ENCODE measurements at places on chromosomes 5 and 9. TPM values are rescaled to one million over a fixed set of nuclear protein-coding genes. Genes with fewer than 3 reads are reported as not detected.

Gene CFAP157
- not detected for total RNA-seq

Gene OR1J2
- not detected for total RNA-seq

Gene HARS1
- 97.6 TPM for total RNA-seq

Gene FBXL7
- total RNA-seq: 17.5 TPM

Gene PROB1
- 5.0 TPM for total RNA-seq

Gene NUTM2F
- total RNA-seq: not detected

Gene IRF1
- total RNA-seq: 17.9 TPM

Gene ANKS6
- 13.2 TPM for total RNA-seq

Gene RORB
- total RNA-seq: not detected

Gene FBP2
- total RNA-seq: not detected

Gene IGIP
- 8.4 TPM for total RNA-seq

Gene MZB1
- total RNA-seq: not detected

GRCh38 chr5:60830581-60831127 lies 13.4 kb downstream of the ELOVL7 start:
- H3K36me3 ChIP-seq: no peaks in the 10 kb centered on the region
- H3K27ac ChIP-seq: no peak overlapping the region

GRCh38 chr5:173140769-173141168 lies 3.6 kb upstream of the BNIP1 start:
- peaks cover 4% of the 10 kb centered on the region for H3K27me3 ChIP-seq
- H3K36me3 ChIP-seq: 0 out of 2 replicates have a peak, but pooled peaks cover 5% of the 10 kb centered on the region
- no peak overlapping the region for H3K27ac ChIP-seq
- DNase-seq: no peak
- H3K4me1 ChIP-seq: peaks cover 7% of the 10 kb centered on the region

DNA sequence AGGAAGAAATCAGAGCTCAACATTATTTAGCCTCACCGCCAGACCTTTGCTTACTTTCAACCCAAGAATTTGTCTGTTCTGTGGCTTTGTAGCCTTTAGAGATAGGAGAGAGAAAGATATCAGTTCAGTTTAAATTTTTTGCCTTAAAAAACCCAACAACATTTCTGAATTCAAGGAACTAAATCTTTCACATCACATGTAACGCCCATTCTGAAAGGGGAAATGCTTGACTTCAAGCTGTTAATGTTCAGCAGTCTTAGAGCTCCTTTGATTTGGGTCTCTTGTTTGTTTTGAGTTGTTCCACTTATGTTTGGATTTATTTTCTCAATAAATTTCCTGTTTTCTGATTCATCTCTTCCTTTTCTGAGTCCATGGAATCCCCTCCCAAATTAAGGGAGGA lies 294.5 kb downstream of the ARHGAP26 start:
- H3K27ac ChIP-seq: peak overlapping the region; percentile 33
- no peak for DNase-seq
- no peaks in the 10 kb centered on the region for H3K36me3 ChIP-seq
- no peaks in the 10 kb centered on the region for H3K27me3 ChIP-seq

DNA sequence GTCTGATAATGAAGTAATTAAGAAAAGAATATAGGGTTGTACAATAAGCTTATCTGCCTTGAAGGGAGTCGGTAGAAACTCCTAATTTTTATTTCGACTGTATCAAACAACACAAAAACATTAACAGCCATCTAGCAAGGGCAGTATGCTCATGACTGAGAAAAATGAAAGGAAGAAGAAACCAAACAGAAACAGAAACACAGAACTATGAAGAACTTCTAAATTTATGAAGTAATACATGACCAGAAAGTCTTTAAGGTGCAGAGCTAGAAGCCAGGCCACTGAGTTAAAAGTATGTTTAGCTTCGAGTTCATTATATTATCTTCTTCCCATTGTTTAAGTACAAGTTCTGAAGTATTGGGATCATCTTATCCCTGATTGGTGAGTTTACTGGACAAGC lies 367.3 kb upstream of the C9orf72 start:
- H3K4me3 ChIP-seq: no peak overlapping the region
- no peak for DNase-seq
- no peak overlapping the region for H3K27ac ChIP-seq
- no peaks in the 10 kb centered on the region for H3K27me3 ChIP-seq
- no peaks in the 10 kb centered on the region for H3K4me1 ChIP-seq

DNA sequence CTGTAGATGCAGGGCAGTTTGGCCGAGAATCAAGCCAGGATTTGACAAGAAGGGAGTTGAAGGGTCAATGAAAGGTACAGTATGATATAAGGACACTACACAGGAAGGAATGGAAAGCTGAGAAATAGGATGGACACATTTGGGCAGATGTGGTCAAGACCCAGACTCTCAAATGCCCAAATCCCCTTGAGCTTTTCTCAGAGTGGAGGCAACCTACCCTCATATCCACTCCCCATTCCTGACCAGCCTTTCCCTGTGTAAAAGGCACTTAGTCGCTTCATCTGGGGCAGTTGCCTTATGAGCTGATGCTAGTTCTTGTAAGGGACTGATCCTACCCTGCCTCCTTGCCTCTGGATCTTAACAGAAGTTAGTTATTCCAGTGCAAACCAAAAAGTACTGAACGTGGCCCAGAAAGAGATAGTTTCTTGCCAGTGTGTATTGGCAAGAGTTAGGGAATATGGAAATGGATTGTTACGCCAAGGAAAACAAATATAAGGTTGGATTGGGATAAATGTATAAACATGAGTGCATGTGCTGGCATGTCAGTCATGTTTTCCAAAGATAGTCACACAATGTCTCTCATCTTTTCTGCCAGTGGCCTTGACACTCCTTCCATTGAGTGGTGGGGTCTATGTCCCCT lies 4.1 kb upstream of the MCCC2 start:
- DNase-seq: no peak
- H3K36me3 ChIP-seq: peaks cover 3% of the 10 kb centered on the region
- H3K4me1 ChIP-seq: peaks cover 12% of the 10 kb centered on the region
- H3K4me3 ChIP-seq: no peak overlapping the region

DNA sequence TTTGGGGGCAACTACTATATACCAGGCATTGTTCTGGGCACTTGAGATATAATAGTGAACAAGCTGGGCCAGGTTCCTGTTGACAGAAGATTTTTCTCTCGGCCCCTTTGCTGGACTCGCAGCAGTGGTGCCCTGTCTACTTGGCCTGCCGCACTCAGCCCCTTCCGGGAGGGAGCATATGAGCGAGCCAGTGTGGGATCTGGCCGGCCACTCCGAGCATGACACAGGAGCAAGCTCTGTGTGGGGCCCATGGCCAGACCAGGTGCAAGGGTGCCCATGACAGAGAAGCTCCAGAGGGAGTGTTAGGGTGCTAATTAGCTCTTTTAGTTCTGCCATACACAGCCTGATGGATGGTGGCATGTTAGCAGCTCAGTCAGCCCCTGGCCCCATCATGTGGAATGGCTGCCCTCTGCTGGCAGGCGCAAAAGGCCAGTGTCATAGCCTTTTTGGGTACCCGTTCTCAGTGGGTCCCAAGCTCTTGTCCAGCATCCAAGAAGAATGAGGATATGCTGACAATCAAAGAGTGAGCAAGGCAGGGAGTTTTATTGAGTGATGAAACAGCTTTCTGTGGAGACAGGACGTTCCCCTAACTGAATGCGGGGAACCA lies 9.3 kb upstream of the KIF4B start:
- H3K27ac ChIP-seq: no peak overlapping the region
- H3K4me3 ChIP-seq: no peak overlapping the region
- peaks cover 11% of the 10 kb centered on the region for H3K4me1 ChIP-seq

GRCh38 chr5:144503123-144503522 lies 332.4 kb downstream of the KCTD16 start:
- H3K4me1 ChIP-seq: peaks cover 43% of the 10 kb centered on the region
- peaks cover 2% of the 10 kb centered on the region for H3K27me3 ChIP-seq
- H3K36me3 ChIP-seq: peaks cover 3% of the 10 kb centered on the region
- peak overlapping the region; percentile 52 for H3K27ac ChIP-seq
- H3K4me3 ChIP-seq: peak overlapping the region; percentile 78

GRCh38 chr5:54915466-54916027 lies 69.8 kb downstream of the ESM1 start:
- H3K4me1 ChIP-seq: peaks cover 30% of the 10 kb centered on the region
- H3K27ac ChIP-seq: no peak overlapping the region
- no peaks in the 10 kb centered on the region for H3K36me3 ChIP-seq
- no peak overlapping the region for H3K4me3 ChIP-seq
- no peak for DNase-seq

DNA sequence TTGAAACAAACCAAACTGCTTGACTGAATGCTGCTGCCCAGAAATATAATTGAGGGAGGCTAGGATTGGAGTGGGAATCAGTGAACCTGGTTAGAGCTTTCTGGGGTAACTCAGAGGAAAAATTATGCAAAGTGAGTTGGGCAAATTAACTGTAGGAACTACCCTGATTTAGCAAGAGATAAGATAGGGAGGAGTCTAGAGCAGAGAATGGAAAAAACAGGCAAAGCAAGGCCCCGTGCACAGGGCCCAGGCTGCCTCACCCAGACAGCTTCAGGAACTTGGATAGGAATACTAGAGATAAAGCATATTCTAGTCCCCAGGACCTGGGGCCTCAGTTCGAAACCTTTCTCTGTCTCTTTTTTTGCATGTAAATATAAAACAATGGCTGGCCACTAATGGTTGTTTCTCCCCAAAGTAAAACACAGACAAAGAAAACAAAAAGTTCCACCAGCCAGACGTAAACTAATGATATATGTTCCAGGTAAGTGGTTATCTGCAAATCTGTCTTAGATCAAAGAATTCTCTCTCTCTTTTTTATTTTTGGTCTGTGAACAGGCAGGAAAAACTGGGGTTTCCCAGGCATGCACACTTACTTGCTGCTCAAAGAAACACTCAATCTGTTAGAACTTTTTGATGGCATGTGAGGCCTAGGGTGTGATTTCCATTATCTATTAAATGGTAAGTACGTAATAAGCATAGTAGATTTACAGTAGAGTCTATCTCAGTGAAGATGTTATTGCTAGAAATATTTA lies 168.1 kb upstream of the MAP3K1 start:
- H3K27me3 ChIP-seq: peaks cover 14% of the 10 kb centered on the region
- H3K4me3 ChIP-seq: no peak overlapping the region
- H3K36me3 ChIP-seq: no peaks in the 10 kb centered on the region
- H3K4me1 ChIP-seq: no peaks in the 10 kb centered on the region
- DNase-seq: no peak

- H3K27ac ChIP-seq: no peak overlapping the region
- H3K4me1 ChIP-seq: no peaks in the 10 kb centered on the region
- H3K27me3 ChIP-seq: no peaks in the 10 kb centered on the region
- H3K4me3 ChIP-seq: no peak overlapping the region
- no peak for DNase-seq
- no peaks in the 10 kb centered on the region for H3K36me3 ChIP-seq
Observed at GRCh38 chr5:94564812-94565211, 53.6 kb downstream of the KIAA0825 start.

DNA sequence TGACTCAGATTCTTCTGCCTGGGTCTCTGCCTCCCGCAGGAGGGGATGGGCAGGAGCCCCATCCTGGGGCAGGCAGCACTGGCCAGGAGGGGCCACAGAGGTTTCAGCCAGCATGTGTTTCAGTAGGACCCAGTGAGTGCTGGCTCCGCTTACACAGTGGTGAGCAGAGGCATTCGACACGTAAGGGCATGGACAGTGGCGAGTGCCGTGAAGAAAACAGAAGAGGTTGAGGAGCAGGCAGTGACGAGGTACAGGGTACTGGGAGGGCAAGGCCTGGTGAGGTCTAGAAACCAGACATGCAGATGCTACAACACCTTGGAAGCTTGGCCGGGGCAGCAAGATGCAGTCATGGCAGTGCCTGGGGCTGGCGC lies 41.5 kb downstream of the CACNA1B start:
- H3K36me3 ChIP-seq: peaks cover 24% of the 10 kb centered on the region
- no peak overlapping the region for H3K4me3 ChIP-seq
- H3K4me1 ChIP-seq: no peaks in the 10 kb centered on the region
- peaks cover 10% of the 10 kb centered on the region for H3K27me3 ChIP-seq
- no peak overlapping the region for H3K27ac ChIP-seq

- peak overlapping the region; percentile 91 for H3K27ac ChIP-seq
- H3K4me1 ChIP-seq: peaks cover 64% of the 10 kb centered on the region
- peaks cover 4% of the 10 kb centered on the region for H3K27me3 ChIP-seq
- peak overlapping the region; percentile 96 for H3K4me3 ChIP-seq
- H3K36me3 ChIP-seq: peaks cover 25% of the 10 kb centered on the region
Observed at GRCh38 chr5:141477815-141478214, 2.0 kb downstream of the PCDHGC3 start.

- peak within 1 kb of the TSS; percentile 94 for H3K4me3 ChIP-seq
- H3K27ac ChIP-seq: peak within 1 kb of the TSS; percentile 93
- peak; percentile 38 for DNase-seq
- H3K36me3 ChIP-seq: no peaks in the 10 kb centered on the region
Observed at GRCh38 chr5:79513704-79514390, at the start of gene HOMER1. Gene HOMER1, minus strand, starts transcription at chr5:79514134. Its CDS starts 1,360 bp downstream, at chr5:79512774.

- peaks cover 49% of the 10 kb centered on the region for H3K4me1 ChIP-seq
- peaks cover 3% of the 10 kb centered on the region for H3K27me3 ChIP-seq
- H3K4me3 ChIP-seq: no peak overlapping the region
- DNase-seq: no peak
- H3K27ac ChIP-seq: no peak overlapping the region
Observed at GRCh38 chr5:76808141-76808691, 10.6 kb upstream of the F2RL1 start.

- peaks cover 10% of the 10 kb centered on the region for H3K4me1 ChIP-seq
- H3K36me3 ChIP-seq: peaks cover 17% of the 10 kb centered on the region
- H3K4me3 ChIP-seq: no peak overlapping the region
- no peak for DNase-seq
Observed at GRCh38 chr5:137935190-137935589, 45.9 kb downstream of the PKD2L2 start.

DNA sequence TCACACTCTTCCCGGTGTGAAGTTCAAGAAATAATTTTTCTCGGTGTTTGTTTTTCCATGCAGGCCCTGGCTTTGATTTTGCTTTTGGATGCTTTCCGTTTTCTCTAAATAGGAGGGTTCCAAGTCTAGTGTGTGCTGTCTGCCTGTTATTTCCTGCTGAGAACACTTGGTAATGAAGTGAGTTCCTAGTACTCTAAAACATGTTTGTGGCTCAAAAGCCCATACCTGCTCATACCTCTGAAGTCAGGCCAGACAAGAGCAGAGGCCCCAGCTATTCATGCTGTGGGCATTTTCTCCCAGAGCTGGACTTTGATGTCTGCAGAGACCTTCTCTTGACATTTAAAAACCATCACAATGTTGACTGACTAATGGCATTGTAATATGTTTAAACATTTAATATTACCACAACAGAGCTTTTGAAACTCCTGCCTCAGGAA lies 211.2 kb downstream of the GOLPH3 start:
- no peak for DNase-seq
- H3K27ac ChIP-seq: no peak overlapping the region
- peaks cover 31% of the 10 kb centered on the region for H3K27me3 ChIP-seq
- peaks cover 16% of the 10 kb centered on the region for H3K4me1 ChIP-seq
- no peaks in the 10 kb centered on the region for H3K36me3 ChIP-seq
- H3K4me3 ChIP-seq: no peak overlapping the region

DNA sequence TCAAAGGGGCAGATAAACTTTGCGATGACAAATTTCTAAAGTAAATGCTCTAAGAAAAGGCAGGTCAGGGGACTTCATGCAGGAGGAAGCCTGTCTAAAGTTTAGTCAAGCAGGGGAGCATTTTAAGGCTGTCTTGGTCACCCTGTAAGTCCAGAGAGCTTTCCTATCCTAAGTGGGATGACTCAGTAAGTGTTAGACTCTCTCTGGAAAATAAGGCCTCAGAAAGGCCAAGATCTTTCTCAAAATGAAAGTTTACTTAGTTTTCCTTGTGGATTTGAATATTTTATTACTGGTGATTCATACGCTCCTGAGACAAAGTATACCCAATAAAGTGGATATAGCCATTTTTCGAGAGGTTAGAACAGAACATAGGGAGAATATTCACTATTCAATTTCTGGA lies 806.9 kb upstream of the CDH9 start:
- no peaks in the 10 kb centered on the region for H3K4me1 ChIP-seq
- no peaks in the 10 kb centered on the region for H3K27me3 ChIP-seq
- DNase-seq: no peak
- no peaks in the 10 kb centered on the region for H3K36me3 ChIP-seq

- H3K4me3 ChIP-seq: no peak overlapping the region
- DNase-seq: peak; percentile 18
- H3K27me3 ChIP-seq: peaks cover 2% of the 10 kb centered on the region
- peaks cover 10% of the 10 kb centered on the region for H3K4me1 ChIP-seq
- peaks cover 8% of the 10 kb centered on the region for H3K36me3 ChIP-seq
- 0 out of 2 replicates have a peak overlapping the region, but pooled peaks have one; percentile 8 for H3K27ac ChIP-seq
Observed at GRCh38 chr5:9094582-9094981, 451.3 kb downstream of the SEMA5A start.
